Activated effector memory CD4-positive, alpha-beta T cell treated with Interleukin-2 at 50 U/mL for 16 hours (primary cell): ENCODE measurements at places on chromosomes 5 and 9.

GRCh38 chr9:2597483-2597882 is 24.1 kb upstream of the VLDLR start:
- no peak for DNase-seq

GRCh38 chr5:40150896-40151295 is 528.8 kb upstream of the PTGER4 start:
- DNase-seq, result no peak

- no peak for DNase-seq
These were observed 334.6 kb downstream of the MED10 start for GRCh38 chr5:6043491-6044310.

DNA sequence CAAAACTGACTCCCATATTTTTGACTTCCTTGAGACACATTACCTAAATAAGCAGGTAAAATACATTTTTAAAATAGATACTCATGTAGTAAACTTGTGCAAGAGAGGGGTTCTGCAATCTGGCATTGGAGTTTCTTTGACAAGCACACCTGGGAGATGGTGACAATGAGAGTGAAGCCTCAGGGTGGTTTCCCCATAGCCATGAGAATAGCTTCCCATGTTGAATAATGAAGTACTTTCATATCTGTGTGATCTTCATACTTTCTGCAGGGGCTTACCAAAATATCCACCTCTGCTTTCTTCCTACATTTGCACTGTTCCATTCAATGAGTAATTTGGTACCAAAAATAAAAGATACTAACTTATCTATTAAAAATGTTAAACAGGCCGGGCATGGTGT is 44.7 kb upstream of the VCAN start:
- DNase-seq, result no peak

GRCh38 chr9:137357166-137357565 is 55.1 kb upstream of the NRARP start:
- no peak for DNase-seq

- no peak for DNase-seq
These were observed 107.5 kb downstream of the NDFIP1 start for GRCh38 chr5:142215915-142216681.

DNA sequence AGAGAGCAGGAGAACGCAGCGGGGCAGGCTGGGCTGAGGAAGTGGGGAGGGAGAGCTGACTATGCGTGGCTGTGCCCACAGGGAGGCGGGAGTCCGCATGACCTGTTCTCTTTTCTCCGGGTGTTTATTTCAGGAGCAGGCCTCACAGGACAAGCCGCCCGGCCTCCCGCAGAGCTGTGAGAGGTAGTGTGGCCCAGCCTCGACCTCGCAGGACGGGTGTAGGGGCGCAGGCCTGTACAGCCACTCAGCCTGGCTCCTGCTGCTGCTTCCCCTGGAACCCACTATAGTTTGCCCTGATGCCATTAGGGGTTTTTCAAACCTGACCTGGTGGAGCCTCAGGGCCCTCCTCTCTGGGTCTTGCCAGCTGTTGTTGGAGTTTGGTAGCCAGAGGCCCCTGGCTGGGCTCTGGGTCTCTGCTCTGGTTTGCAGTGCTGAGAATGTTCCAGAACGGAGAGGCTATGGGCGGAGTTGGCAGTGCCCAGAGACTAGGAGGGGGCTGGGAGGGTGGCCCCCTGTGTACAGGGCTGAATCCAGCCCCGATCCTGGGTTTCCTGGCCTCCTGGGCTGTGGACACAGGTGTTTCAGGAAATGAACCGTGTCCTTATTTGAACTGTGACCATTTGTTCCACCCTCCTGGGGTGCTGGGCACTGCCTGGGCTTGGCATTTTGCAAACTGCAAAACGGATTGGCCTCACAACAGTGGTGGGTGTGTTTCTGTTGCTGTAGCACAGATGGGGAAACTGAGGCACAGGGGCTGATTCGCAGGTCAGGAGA is 78.8 kb downstream of the WNK2 start:
- DNase-seq, result no peak

DNA sequence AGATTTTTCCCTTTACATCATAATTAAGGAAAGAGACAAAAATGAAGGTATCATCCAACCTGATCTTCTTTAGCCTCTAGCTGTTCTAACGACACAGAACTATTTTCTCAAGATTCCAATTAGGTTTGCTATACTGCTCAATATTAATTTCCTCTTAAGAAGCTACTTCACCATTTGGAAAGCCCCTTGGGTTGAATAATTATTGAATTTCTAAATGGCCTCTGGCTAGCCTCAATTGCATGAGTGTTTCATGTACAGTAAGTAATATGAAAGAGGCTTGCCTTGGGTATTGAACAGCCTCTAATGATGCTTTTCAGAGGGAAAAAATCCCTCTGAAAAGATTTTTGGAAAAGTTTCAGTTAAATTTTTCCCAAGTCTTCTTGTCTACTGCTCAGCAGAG is 3.7 kb upstream of the MOB3B start:
- DNase-seq, result no peak

GRCh38 chr5:159581502-159582249 is 251.4 kb upstream of the IL12B start:
- no peak for DNase-seq

DNA sequence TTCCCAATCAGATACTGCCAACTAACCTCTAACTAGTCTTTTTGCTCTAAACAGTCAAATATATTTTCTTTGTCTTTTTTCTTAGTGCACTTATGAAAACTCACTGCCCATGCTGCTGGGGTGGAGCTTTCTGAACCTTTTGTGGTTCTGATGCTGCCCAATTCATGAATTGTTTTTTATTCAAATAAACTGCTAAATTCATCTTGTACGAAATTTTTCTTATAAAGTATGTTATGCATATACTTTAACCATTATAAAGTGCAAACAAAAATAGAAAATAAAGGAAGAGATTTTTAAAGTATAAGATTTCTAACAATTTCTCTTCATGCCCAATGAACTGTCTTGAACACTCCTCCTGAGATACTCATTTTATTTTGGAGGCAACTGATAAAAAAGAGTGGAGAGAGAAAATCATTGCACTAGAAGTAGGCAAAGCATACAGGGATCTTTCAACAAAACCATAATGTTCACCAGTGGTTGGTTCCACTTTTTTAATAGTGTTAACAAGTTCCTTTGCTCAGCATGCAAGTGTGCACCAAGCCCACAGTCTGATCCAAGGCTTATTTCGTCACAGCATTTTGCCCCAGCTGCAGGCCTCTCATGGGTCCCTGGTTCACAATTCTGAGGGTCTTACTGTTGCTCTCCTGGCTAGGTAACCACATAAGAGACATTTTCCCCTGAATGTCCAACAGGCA is 6.2 kb upstream of the FYB1 start:
- no peak for DNase-seq

- DNase-seq, result no peak
These were observed 206.0 kb upstream of the WWC1 start for GRCh38 chr5:168085261-168086031.

- DNase-seq, result no peak
These were observed 147.1 kb downstream of the RXRA start for GRCh38 chr9:134473141-134474054.

GRCh38 chr5:132434416-132435286 is 55.9 kb downstream of the IRF1 start:
- DNase-seq, result no peak

- DNase-seq, result no peak
These were observed 72.6 kb downstream of the GPBP1 start for GRCh38 chr5:57246426-57246825.

DNA sequence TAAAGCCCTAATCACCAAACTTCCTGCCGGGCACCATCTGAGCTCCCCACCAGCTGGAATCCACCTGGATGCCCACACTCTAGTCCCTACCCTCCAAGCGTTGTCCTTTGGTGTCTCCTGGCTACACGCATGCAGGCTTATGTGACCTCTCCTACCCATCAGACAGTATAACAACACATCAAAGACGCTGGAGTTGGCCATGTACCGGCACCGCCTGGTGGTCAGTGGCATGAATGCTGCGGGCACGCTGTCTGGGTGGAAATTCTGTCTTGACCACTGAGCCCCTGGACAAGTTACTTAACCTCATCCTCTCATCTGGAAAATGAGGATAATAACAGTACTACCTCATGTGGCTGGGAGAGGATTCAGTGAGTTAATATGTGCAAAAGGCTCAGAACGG is 23.4 kb upstream of the CORO2A start:
- no peak for DNase-seq

DNA sequence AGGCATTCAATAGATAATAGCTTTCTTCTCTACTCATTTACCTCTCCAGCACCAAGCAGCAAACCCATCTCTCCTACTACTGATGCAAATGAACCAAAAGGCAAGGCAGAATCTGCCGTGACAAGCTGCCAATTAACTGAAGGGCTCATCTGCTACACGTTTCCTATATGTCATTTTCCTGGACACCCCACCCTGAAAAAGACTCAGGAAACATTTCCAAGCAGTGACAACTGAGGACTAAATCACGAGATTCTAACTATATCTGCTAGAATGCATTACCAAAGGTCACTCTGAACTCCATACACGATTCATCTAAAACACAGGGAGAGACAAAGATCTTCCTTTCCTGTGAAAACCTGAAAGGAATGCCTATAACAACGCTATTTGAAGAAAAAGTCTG is 12.9 kb downstream of the PLPP1 start:
- no peak for DNase-seq

DNA sequence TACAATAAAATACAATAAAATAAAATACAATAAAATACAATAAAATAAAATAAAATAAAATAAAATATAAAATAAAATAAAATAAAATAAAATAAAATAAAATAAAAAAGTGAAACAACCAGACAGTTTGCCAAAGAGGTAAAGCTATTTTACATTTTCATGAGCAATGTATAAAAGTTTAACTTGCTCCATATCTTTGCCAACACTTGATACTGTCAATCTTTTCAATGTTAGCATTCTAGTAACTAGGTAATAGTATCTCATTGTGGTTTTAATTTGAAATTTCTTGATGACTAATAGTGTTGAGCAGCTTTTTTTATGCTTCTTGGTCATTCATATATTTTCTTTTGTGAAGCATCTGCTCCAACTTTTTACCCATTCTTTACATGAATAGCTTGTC is 17.3 kb downstream of the TTC33 start:
- DNase-seq, result no peak

DNA sequence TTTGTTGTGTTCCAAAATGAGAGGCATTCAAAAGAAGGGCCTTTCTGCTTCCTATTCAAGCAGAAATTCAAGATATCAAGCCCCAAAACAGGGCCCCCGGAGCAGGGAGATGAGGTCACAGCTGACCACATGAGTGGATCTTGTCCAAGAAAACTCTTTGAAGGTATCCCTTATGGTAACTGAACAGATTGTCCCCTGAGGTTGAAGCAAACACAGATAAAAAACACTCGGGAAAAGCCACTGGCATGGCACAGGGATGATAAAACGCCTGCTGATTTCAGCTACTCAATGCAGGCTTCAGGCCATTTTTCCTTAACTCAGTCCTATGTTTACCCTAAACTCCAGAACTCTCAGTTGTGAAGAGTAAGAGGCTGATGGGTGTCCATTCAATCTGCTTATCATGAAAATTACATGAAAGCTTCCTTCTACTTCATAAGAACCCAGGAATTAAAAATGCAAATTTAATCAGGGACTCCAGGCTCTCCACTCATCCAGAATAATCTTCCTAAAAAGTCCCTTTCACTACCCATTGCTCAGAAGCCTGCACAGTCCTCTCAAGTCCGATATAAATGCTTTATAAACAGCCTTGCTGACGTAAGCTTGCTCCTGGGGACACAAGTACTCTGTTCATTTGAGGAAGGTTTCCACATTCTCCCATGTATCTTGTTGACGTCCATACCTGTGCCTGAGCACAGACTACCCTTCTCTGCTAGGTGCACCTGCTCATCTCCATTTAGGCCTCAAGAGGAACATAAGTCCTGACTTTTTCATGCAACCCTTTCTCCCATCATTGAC is 35.9 kb upstream of the SLC1A3 start:
- DNase-seq, result no peak

GRCh38 chr5:80219391-80219790 is 36.5 kb downstream of the SERINC5 start:
- DNase-seq, result no peak

DNA sequence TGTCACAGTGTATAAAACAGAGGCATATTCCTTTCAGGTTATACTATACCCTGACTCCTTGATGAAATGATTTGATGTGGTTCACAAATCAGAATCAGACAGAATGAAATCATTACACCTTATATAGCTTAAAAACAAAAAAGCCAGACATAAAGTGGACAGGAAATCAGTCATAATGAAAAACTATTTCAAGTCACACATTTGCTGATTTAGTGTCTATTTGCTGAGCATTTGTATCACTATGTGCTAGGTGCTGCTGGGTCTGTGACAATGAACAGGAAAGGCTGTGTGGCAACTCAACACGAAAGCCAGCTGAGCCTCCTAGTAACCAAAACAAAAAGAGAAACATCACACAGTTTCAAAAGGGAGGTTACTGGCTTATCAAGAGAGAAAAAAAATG is 194.0 kb downstream of the EFNA5 start:
- no peak for DNase-seq

- no peak for DNase-seq
These were observed at the start of gene SLC27A6 for GRCh38 chr5:128965011-128965637. Gene SLC27A6 (plus strand): TSS chr5:128965488. CDS start chr5:128966138, 650 bp downstream.

DNA sequence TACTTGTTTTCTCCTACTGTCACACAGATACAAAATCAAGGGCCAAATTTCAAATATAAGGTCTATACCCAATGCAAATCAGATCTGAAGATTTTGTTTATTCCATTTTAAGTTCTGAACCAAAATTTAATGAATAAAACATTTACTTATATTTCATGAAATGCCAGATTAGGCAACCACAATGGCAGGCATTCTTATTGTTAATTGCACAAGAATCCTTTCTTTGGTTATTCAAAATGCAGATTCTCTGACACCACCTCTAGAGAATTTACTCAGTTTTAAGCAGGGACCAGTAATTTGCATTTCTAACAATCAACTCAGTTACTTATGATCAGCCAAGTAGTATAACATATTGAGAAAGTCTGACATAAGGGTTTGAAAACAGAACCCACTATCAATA is 972.4 kb upstream of the ACO1 start:
- DNase-seq, result no peak

DNA sequence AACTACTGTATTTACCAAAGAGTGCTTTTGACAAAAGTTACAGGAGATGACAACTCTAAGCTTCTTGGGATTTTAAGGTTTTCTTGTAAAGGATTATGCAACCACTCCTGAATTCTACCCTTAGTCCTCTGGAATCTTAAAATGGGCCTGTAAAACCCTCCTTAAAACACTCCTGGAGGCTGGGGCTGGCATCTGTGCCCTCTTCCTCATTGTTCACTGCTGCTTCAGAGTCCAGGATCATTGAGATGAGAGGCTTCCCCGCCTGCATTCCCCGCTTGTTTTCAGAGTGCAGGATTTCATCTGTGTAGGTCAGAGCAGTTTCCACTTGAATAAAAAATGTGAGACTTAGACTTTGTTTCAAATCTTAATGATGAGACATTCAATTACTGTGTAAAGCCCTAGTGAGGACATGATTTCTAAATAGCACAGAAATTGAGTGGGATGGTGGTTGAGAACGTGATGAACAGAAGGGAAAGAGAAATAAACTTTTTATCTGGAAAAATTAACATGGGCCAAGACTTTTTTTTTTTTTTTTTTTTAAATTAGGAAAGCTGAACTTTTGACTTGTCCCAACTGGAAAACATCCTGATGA is 40.4 kb downstream of the PCSK5 start:
- no peak for DNase-seq
